Nephron progenitor cell (in vitro differentiated cells): ENCODE measurements at places on chromosomes 3 and 15.

GRCh38 chr15:90959894-90960293 lies 5.2 kb downstream of the RCCD1 start:
- peaks cover 16% of the 10 kb centered on the region for H3K4me1 ChIP-seq
- peak overlapping the region; percentile 80 for H3K27ac ChIP-seq
- no peak for DNase-seq
- H3K27me3 ChIP-seq, result peaks cover 13% of the 10 kb centered on the region
- H3K36me3 ChIP-seq, result peaks cover 41% of the 10 kb centered on the region

DNA sequence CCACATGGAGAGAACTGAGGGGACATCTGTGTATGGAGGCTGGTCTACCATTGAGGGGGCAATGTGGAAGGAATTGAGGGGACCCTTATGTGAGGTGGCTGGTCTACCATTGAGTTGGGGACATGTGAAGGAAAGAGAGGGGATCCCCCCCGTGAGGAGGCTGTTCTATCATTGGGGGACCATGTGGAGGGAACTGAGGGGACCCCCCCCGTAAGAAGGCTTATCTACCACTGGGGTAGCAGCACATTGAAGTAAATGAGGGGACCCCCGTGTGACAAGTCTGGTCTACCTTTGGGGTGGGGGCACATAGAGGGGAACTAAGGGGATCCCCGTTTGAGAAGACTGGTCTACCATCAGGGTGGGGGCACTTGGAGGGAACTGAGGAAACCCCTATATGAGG lies 158.0 kb downstream of the FBLN2 start:
- no peak overlapping the region for H3K27ac ChIP-seq
- no peaks in the 10 kb centered on the region for H3K4me1 ChIP-seq

- H3K27ac ChIP-seq, result no peak overlapping the region
- peaks cover 5% of the 10 kb centered on the region for H3K36me3 ChIP-seq
- H3K27me3 ChIP-seq, result peaks cover 3% of the 10 kb centered on the region
- no peaks in the 10 kb centered on the region for H3K4me1 ChIP-seq
- no peak for DNase-seq
- H3K4me3 ChIP-seq, result no peak overlapping the region
Measured at GRCh38 chr3:38067508-38068233, 28.7 kb downstream of the DLEC1 start.

DNA sequence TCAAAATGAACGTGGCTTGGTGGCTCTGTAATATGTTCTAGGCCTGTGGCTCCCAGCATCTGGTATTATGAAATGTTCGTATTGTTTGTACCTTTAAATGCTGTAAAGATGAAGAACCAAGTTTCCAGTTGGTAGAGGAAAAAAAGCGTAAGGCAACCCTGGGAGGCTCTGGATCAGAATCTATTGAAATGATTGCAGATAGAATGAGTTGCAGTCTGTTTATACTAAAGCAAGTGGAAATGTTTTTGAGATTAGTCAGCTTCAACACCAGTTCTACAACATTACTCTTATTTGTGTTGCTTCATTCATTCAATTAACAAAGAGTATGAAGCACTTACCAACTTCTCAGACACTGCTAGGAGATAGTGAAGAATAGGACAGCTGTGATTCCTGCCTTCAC lies 5.3 kb downstream of the ARL6IP5 start:
- no peak overlapping the region for H3K27ac ChIP-seq
- DNase-seq, result no peak
- peaks cover 14% of the 10 kb centered on the region for H3K36me3 ChIP-seq
- H3K4me3 ChIP-seq, result no peak overlapping the region

GRCh38 chr3:152252755-152253154 lies 16.0 kb upstream of the MBNL1 start:
- H3K4me1 ChIP-seq, result no peaks in the 10 kb centered on the region
- H3K27me3 ChIP-seq, result peaks cover 61% of the 10 kb centered on the region
- DNase-seq, result no peak

- peak overlapping the region; percentile 68 for H3K27ac ChIP-seq
- peaks cover 51% of the 10 kb centered on the region for H3K4me1 ChIP-seq
- no peak overlapping the region for H3K4me3 ChIP-seq
- no peaks in the 10 kb centered on the region for H3K36me3 ChIP-seq
Measured at GRCh38 chr3:57982561-57983243, 25.5 kb upstream of the FLNB start.

DNA sequence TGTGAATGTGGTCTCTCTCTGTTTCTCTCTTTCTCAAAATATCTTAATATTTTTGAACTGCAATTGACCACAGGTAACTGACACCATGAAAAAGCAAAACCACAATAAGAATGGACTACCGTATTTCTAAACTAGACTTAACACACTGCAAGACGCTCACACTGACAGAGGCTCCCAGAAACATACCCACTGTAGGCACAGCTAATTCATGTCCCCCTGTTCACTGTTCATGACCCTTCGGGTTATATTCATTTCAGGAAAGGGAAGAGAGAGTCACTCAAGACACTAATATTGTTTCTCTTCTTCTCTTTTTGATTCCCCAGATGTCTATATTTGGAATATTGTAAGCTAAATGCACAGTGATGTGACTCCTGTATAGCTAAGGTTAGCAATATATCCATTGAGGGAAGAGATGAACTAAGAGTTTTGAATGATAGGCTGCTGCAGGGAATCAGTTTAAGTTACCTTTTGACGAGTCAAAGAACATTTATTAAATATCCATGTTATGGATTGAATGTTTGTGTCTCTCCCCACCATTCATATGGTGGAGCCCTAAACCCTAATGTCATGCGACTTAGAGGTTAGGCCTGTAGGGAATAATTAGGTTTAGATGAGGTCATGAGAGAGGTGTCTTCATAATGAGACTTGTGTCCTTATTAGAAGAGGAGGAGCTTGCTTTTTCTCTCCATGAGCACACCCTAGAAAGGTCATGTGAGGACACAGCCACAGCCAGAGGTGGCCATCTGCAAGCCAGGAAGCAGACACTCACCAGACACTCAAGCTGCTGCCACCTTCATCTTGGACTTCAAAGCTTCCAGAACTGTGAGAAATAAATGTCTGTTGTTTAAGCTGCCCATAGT lies 216.6 kb upstream of the GRM7 start:
- H3K4me3 ChIP-seq, result no peak overlapping the region
- H3K27me3 ChIP-seq, result no peaks in the 10 kb centered on the region
- H3K27ac ChIP-seq, result no peak overlapping the region
- H3K36me3 ChIP-seq, result no peaks in the 10 kb centered on the region

DNA sequence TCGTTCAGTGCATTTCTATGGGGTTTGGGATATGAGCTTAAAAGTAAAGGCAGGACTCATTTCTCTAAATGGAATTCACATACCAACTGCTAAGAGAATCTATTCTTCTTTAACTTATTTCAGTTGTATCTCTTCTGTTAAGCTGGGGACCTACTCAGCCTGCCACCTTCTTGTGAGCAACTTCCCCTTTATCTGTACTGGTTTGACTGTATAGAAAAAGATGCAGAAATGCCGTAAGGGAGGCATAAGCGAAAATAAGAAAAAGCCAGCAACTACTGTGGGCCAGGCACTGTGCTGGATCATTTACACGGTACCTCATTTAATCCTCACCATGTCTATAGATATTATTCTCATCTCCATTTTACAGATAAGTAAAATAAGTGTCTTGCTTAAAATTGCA lies 38.4 kb downstream of the RBMS3 start:
- H3K27me3 ChIP-seq, result no peaks in the 10 kb centered on the region
- no peak overlapping the region for H3K4me3 ChIP-seq
- no peak for DNase-seq
- H3K36me3 ChIP-seq, result no peaks in the 10 kb centered on the region

GRCh38 chr3:138861798-138862197 lies 27.1 kb upstream of the PIK3CB start:
- H3K4me1 ChIP-seq, result peaks cover 28% of the 10 kb centered on the region
- H3K27me3 ChIP-seq, result peaks cover 10% of the 10 kb centered on the region
- no peak overlapping the region for H3K27ac ChIP-seq
- H3K4me3 ChIP-seq, result no peak overlapping the region
- DNase-seq, result no peak
